ENCODE measurements at places on chromosomes 11 and 22.
A peak's percentile ranks its signal among the peaks of the same experiment; 100 is the strongest.

- peak; percentile 80 for DNase-seq
- H3K27ac ChIP-seq = peak overlapping the region; percentile 23
- H3K27me3 ChIP-seq = no peaks in the 10 kb centered on the region
- H3K4me1 ChIP-seq = peaks cover 13% of the 10 kb centered on the region
These were observed 21.9 kb upstream of the SCN2B start for GRCh38 chr11:118198370-118198769.

DNA sequence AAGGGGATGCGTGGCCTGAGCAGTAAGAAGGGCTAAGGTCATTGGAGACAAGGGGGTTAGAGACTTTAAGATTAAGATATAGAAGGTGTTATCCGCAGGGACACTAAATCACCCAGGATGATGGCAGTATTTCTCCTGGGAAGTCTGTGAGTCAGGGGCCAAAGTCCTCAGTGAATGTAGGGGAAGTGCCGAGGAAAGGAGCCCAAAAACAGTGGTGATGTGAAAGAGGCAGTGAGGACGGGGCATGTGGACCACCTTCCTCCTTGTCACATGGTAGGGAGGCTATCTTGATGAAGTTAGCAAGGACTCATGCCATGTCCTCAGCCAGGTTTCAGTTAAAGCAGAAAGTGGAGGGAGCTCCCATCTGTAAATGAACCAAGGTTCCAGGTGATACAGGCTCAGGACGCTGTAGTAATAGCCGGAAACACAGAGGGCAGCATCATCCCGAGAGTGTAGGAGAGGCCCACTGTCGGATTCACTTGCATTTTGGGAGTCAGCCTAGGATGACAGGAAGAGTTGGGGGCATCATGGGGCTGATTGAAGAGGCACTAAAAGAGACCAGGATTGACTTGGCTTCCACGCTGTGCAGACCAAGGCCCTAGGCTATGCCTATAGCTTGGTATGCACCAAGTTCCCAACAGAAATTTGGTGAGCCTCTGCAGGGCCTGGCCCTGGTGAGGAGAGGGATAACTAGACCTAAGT is 33.5 kb downstream of the WEE1 start:
- no peak for DNase-seq
- no peak overlapping the region for H3K4me3 ChIP-seq
- H3K27ac ChIP-seq = no peak overlapping the region

- no peak for DNase-seq
- no peak overlapping the region for H3K4me3 ChIP-seq
- no peaks in the 10 kb centered on the region for H3K36me3 ChIP-seq
- no peak overlapping the region for H3K27ac ChIP-seq
These were observed 857.0 kb downstream of the KCNA4 start for GRCh38 chr11:29159552-29160465.

GRCh38 chr11:131595797-131596196 is 225.4 kb downstream of the NTM start:
- H3K27me3 ChIP-seq = no peaks in the 10 kb centered on the region
- no peak for DNase-seq
- no peaks in the 10 kb centered on the region for H3K36me3 ChIP-seq
- H3K4me1 ChIP-seq = no peaks in the 10 kb centered on the region
- H3K4me3 ChIP-seq = no peak overlapping the region
